Glomerular endothelial cell (primary cell): ENCODE measurements at places on chromosomes 7 and 10. TPM values are rescaled to one million over a fixed set of nuclear protein-coding genes. Genes with fewer than 3 reads are reported as not detected.

DNA sequence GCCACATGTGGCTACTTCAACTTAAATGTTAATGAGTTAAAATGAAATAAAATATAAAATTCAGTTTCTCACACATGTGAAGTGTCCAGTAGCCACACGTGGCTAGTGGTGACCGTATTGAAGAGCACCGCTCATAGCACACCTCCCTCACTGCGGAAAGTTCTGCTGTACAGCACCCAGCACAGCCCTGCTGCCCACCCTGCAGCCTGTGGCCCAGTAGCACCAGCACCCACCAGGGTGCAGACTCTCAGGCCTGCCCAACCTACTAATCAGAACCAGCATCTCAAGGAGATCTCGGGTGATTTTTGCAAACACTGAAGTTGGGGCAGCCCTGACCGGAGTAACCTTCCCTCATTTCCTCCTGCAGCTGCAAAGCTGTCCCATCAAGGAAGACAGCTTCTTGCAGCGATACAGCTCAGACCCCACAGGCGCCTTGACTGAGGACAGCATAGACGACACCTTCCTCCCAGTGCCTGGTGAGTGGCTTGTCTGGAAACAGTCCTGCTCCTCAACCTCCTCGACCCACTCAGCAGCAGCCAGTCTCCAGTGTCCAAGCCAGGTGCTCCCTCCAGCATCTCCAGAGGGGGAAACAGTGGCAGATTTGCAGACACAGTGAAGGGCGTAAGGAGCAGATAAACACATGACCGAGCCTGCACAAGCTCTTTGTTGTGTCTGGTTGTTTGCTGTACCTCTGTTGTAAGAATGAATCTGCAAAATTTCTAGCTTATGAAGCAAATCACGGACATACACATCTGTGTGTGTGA is 162.8 kb upstream of the LANCL2 start:
- no peak for DNase-seq

DNA sequence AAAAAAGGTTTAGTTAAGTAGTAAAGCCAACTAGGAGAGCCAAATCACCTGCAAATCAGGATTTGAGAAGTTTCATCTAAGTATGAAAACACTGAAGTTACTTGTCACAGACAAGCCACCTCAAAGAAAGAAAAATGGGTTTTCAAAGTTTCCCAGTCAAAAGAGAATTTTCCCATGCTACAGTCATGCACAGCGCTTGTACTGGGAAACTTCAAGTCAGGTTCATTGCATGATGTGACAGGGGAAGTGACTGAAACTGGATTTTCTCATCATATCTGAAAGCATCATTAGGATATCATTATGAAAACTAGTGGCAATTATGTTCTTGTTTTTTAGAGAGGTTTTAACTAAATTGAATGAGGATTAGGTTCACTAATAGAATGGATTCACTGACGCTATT is 167.0 kb downstream of the SGMS1 start:
- DNase-seq = no peak

GRCh38 chr10:11194859-11195586 is 177.4 kb downstream of the CELF2 start:
- DNase-seq = no peak

DNA sequence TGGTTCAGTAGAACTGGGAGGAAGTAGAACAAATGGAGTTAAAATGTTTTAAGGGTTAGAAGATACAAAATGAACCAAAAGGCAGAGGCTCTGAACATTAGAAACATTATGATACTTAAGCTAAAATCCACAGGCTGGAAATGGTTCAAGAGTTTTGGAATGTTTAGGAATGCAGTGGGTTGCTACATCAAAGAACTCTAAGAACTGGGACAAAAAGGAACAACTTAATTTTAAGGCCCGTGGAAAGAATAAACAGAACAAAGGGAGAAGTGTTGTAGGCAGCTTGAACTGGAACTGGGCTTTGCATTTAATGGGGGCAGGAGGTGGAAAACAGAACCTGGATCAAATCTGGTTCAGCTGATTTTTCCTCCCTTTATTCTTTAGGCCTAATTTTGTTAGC is 3.5 kb upstream of the C7orf25 start:
- no peak for DNase-seq

DNA sequence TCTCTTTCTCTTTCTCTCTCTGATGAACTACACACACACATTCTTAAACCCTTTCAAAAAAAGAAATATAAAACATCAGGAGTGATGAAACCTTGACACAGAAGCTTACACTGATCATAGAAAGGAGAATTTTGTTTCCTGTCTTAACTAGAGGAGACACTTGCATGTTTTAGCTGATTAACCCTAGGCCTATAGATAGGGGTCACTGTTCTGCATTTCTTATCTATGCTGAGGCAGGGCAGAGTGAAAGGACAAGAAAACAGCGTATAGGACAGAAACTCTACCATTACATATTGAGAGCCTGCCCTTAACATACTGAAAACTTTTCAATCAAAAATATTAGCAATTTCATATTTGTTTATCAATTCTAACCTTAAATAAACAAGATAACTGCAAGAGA is 680.6 kb upstream of the MBL2 start:
- DNase-seq = no peak

- no peak for DNase-seq
Measured at GRCh38 chr10:121722665-121723064, 124.4 kb upstream of the FGFR2 start.

GRCh38 chr10:24727786-24728185 is 4.1 kb upstream of the ARHGAP21 start:
- DNase-seq = no peak

GRCh38 chr7:137975221-137975620 is 26.7 kb downstream of the CREB3L2 start:
- no peak for DNase-seq

DNA sequence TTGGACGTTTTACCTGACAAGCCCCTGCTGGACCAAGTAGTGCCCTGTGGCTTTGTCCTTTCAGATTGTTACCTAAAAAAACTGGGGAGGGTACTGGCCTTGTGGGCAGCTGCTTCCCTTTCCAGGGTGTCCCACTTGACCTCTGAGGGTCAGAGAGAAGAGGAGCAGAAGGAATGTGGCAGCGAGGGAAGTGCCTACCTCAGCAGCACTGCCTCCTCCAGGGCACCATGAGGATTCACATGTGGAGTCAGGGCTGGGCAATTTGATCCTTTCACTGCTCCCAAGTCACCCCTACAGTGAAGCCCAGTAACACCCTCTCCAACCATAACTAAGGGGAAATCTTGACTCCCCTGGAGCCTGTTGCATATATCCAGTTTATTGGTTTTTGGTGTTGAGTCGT is 64.6 kb downstream of the ITGB1 start:
- no peak for DNase-seq

GRCh38 chr10:97763411-97763810 is 8.4 kb downstream of the SFRP5 start:
- no peak for DNase-seq

DNA sequence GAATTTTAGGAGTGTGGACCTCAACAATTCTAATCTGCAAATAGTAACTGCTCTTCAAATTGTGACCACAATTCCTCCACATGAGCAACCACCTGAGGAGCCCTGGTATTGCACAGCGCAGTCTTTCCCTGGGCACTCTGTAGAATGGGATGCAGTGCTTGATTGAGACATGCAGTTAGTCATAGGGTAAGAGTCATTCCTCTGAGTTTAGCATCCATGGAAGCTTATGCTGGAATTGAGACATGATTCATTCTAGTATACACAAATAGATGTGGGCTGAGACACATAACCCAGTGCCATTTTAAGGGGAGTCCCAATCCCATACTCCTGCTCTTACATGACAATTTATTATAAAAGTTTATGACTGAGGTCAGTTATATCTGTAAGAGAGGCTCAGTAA is 582.3 kb upstream of the CNTNAP2 start:
- no peak for DNase-seq

DNA sequence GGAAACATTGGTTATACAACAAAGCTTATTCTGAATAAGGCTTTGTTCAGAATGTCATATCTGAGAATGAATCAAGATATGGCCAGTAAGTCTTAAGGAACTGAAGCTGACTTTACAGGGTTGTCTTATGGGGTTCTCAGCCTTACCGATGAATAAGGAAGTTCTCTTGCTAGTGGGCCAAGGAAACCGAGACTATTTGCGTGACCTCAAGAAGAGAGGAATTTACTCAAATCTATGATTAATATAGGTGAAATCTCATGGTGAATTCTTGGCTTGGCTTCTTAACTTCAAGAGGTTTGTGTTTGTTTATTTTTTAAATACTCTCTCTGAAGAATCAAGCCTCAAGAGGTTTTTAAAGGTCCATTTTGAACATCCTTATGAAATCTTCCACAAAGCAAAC is 4.7 kb upstream of the MRLN start:
- DNase-seq = no peak

DNA sequence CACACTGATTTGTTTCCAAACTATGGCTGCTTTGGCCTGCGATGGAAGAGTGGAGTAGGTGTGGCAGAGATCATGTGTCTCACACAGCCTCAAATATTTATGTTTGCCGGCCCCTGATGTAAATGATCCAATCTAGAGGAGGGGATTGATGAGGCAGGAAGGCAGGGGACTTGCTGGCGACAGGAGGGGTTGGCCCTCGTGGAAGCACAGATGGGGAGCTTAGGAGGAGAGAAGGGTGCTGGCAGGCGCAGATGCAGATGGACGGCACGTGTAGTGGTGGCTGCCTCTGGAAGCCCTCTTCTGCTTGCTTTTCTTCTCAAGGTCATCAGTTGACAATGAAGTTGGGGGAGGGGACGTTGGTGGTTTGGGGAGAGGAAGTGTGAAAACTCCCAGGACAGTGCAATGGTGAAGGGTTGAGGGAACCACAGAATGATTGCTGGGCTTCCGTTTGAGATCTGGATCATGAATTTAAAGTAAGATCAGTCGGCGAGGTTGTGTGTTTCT is 15.4 kb downstream of the COL13A1 start:
- DNase-seq = no peak

GRCh38 chr7:102933763-102934162 is 21.0 kb downstream of the LRRC17 start:
- no peak for DNase-seq

- DNase-seq = no peak
Measured at GRCh38 chr10:22978287-22978686, 50.4 kb downstream of the ARMC3 start.

DNA sequence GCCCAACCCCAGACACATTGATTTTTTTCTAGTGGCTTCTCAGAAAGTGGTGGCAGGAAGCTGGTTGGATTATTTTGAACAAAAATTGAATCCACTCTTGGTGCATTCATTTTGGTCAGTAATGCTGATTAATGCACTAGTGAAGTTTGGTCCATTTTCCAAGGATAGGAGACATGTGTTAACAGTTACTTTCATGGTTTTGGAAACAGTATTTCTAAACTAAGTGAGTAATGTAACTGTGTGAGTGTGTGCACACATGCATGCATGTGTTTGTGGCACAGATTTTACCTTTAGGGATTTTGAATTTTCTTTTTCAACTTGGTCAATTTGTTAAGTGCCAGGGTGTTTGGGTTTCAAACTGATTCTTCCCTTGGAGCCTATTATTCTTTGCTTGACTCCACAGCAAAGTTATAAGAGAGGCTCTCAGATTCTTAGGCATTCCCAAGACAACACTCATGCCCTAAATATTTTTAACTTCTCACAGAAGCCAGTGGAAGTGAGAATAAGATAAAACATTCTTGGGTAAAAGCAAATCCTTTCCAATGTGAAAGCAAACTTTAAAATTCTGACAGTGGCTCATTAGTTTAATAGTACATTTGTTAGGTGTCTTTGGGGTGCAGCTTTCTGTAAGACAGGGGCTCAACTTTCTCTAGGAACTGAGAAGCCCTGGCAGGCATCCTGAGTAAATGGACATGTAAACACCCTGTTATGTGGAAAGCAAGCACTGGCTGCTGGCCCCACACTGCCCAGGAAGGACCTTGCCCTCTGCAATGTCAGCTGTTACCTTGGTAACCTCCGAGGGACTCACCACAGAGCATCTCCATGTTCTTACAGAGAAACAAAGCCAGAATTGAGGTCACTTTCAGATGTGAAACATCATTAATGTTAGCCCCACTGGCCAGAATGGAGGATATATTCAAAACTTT is 68.4 kb downstream of the ASAH2B start:
- DNase-seq = no peak

- no peak for DNase-seq
Measured at GRCh38 chr10:132196178-132197113, 9.7 kb downstream of the DPYSL4 start.

GRCh38 chr10:125370578-125370977 is 210.2 kb upstream of the CTBP2 start:
- DNase-seq = no peak

GRCh38 chr7:131735101-131735500 is 178.7 kb upstream of the PODXL start:
- DNase-seq = no peak

GRCh38 chr7:24905996-24906770 is 73.8 kb downstream of the OSBPL3 start:
- no peak for DNase-seq

GRCh38 chr7:106068538-106068961 is 43.6 kb downstream of the SYPL1 start:
- DNase-seq = no peak

DNA sequence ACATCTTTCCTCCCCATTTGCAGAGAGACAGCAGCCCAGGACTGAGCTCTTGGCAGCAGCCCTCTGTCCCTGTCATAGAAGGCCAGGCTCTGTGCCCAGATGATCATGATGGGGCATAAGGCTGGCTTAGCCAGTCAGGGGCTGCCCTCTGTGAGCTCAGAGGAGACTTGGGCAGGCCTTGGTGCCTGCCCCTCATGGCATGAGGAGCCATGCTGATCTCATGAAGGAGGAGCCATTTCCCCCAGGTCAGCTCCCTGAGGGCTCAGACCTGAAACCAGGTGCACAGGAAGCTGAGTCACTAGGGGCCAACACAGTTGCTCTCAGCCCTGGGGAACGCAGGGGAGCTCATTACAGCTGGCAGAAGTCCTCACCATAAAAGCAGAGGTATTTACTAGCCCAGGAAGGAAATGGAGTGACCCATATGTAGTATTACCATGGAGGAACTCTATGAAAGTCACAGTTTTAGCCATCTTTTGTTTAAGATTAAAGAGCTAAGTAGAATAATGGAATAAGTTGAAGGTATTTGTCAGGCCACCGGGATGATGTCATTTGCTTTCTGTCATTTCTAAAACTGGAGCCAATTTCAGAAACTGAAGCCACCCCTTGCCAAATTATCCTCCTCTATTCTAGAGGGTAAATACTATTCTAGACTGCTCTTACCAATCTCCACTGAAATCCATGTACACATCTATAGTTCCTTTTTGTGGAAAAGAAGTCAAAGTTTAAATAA is 362.4 kb upstream of the ZNF32 start:
- no peak for DNase-seq

DNA sequence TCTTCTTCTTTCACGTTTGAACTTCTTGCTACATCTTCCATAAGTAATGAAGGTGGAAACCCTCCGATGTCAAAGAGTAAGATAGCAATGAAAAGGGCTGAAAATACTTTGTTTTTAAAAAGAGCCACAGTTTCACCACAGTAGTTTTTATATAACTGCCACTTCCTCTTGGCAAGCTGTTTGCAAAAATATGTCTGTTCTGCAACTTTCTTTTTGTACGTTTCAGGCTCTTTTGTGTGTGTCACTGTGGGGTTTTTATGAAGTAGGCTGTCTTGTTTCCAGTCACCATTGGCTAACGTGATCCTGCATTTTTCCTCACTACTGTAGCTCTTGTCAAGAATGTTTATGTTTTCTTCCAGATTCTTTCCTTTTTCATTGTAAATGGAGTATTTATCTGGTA is 55.6 kb downstream of the SLC16A9 start:
- DNase-seq = no peak

GRCh38 chr7:73908123-73908611 is 47.2 kb downstream of the TMEM270 start:
- no peak for DNase-seq

The TMEM270 gene
- total RNA-seq = not detected in 2 replicates

The PILRA gene
- total RNA-seq = 2.5 TPM in 1 of 2 replicates, not detected in the other

The OR2A1 gene
- total RNA-seq = not detected in 2 replicates

The SUN3 gene
- total RNA-seq = 0.64 TPM in 1 of 2 replicates, not detected in the other

The FAM241B gene
- total RNA-seq = 1.6 and 1.8 TPM in 2 replicates

The DDC gene
- total RNA-seq = not detected in 2 replicates

The ITIH2 gene
- total RNA-seq = not detected in 2 replicates

The HOXA2 gene
- total RNA-seq = 0.24 and 0.82 TPM in 2 replicates

The LRRTM3 gene
- not detected in 2 replicates for total RNA-seq
